ENCODE measurements at places on chromosomes 11 and 22.

DNA sequence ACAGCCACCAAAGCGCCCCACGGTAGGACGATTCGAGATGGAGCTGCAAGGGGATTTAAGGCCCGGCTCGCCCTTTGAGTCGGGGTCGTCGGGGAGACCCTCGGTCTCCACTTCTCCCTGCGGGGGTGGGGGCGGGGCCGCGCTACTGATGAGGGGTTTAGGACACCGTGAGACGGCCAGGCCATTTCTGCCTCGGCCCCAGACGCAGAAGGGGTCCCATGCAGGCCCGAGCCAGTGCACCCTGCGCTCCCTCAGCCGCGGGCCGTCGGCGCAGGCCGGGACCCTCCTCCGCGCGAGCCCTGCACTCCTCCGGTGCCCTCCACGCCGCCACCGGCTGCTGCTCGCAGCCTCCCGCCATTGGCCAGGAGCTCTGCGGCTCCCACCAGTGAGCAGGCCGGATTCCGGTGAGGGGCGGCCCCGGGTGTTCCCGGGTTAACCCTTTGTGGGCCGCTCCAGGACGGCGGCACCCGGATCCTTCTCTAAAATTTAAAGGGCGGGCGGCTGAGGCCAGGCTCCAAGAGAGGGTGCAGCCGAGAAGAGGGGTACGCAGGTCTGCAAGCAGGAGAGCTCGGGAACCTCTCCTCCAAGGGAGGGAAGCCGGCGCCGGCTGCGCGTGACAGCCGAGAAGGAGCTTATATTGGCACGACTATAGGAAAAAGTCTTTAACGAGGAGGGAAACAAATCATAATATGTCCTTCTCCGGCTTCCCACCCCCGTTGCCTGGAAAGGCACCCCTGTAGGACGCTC, 18.0 kb downstream of the CREB3L1 start:
- DNase-seq, result peak; percentile 80

GRCh38 chr11:15275141-15275540, 160.4 kb downstream of the INSC start:
- no peak for DNase-seq

DNA sequence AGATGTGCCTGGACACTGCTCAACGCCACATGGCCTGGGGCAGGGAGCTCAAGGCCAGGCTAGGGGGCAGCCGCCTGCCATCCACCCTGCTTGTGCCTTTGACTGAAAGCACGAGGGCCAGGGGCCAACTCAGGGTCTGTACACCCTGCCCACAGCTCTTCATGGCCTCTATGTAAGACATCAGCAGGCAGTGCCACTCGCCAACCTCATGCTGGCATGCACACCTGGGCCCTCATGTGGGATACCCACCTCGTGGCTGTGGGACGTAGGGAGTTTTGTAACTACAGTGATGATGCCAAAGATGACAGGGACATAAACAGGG, 25.6 kb downstream of the TBX1 start:
- no peak for DNase-seq

DNA sequence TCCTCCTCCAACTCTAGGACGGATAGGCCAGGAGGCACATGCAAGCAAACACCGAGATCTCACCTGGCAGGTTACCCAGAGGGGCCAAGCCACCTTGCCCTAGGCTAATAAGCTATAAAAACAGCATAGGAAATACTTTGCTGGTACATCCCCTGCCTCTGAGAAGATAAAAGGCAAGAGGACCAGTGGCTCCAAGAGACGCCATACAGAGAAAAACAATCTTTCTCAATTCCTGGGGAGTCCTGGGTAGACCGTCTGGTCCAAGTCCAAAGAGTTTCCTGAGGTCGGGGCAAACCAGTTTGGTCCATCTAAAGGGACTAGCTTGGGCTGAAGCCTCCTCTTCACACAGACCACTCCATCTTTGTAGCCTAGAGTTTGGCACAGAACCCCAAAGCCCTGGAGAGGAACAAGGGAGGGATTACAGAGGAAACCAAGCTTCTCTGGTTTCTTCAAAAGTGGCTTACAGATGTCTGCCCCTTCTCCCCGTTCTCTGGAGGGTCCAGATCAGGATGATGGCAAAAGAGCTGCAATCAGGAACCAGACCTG, 40.4 kb downstream of the NUMA1 start:
- DNase-seq, result no peak

DNA sequence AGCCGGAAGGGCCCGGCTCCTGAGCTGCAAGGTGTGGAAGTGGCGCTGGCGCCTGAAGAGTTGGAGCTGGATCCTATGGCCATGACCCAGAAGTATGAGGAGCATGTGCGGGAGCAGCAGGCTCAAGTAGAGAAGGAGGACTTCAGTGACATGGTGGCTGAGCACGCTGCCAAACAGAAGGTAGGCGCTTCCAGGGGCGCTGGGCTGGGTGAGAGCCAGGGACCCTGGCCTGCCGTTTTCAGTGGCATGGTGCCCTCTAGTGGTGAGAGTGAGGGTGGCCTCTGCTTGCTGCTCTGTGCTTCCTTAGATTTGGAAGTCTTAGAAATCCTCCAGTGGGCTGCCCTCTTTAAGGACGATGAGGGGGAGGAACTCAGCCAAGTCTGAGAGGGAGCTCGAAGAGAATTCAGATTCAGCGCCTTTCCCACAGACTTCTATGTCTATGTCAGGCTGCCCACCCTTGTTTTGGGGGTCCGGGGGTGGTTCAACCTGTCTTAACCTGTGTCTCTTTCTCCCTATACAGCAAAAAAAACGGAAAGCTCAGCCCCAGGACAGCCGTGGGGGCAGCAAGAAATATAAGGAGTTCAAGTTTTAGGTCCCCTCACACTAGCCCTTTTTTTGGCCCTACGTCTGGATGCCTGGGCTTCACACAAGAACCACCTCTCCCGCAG, 1.8 kb upstream of the PACS1 start:
- peak; percentile 85 for DNase-seq

DNA sequence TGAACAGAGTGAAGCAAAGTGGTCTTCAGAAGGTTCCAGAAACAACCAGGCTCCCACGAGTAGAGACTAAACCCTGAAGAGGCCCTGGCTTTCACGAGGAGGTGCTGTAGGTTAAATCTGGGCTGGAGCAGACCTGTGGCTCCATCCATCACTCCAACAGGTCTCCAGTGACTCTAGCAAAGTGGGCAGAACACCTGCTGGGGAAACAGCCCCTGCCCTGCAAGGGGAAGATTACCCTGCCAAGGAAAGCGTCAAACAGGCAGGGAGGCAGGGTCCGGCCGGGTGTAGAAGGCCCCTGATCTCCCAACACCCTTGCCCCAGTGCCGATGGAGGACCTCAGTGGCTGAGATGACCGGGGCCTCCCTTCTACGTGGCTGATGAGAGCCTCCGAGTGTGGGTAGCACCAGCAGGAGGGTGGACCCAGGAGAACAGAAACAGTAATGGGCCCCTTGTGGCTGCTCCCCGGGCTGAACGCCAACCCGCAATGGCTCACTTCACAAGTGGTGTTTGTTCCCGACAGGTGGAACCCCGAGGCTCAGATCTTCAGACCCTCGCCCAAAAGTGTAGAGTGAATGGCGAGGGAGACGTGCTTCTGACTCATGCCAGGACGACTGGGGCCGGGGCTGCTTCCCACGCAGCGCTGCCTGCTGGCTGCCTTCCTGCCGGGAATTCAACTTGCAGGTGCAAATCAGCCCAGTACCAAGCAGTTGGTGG, 112.0 kb downstream of the SHANK2 start:
- no peak for DNase-seq

- DNase-seq, result no peak
Measured at GRCh38 chr11:78753297-78753696, 178.6 kb upstream of the NARS2 start.

DNA sequence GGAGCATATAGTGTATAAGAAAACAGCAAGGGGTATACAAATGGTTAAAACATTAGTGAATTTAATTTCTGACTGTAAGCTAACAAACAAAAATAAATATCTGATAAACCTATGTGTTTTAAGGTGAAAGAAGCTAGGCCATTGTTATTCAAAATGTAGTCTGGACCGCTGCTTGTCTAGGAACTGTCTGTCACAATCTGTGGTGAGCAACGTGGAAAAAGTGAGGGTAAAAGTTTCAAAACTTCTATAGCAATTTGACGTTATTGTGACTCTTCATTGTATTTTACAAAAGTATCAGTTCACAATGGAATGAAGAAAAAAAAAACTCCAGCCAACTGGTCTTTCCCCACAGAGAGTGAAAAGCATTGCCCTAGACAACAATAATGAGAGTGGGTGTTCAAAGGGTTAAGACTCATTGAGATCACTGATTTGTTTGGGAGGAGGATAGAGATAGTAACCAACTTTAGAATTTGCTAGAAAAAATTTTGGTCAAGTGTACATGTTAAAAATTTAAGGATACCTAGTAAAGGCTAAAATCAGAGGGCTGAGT, 79.1 kb downstream of the UVRAG start:
- no peak for DNase-seq

- DNase-seq, result no peak
Measured at GRCh38 chr22:47604563-47604962, 842.1 kb downstream of the TBC1D22A start.

DNA sequence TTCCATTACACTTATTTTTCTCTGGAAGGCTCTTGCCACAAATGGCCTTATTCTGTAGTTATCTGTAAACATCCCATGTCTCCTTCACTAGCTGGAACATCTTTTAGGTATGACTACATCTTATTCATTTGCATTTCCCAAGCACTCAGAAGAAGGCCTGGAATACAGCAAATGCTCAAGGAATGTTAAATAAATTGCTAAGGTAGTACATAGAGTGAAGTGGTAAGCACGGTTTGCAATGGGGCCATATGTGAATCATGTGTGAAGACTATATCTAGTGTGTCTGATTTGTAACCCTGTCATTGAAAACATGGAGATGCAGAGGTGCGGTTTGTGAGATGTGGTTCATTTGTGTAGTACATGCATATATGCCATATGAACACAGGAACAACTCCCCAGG, 33.5 kb downstream of the GDPD4 start:
- no peak for DNase-seq

- no peak for DNase-seq
Measured at GRCh38 chr22:44807915-44808690, 55.7 kb downstream of the ARHGAP8 start.

- no peak for DNase-seq
Measured at GRCh38 chr11:72904016-72904415, 89.8 kb downstream of the ATG16L2 start.

- no peak for DNase-seq
Measured at GRCh38 chr11:12838463-12839123, 164.4 kb downstream of the TEAD1 start.

DNA sequence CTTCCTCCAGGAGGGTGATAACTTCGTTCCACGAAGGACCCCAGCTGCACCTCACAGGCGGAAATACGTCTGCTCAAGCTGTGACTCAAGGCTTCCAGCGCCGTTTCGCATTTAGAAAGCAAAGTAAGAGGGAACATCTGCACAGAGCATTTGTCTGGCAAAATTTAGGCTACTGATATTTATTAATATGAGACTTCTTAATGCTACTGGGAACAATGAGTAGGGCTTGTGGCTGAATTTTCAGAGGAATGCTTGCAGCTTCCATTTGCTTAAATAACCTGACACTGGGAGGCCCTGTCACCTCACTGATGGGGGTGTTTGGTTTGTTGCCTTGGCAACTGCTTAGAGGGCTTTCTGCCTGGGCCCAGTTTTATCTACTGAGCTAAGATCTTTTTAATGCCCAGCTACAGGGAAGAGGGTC, 14.7 kb upstream of the ST14 start:
- DNase-seq, result no peak

GRCh38 chr11:32034149-32034548, 56.7 kb upstream of the RCN1 start:
- DNase-seq, result no peak

- no peak for DNase-seq
Measured at GRCh38 chr22:29503811-29504372, 23.9 kb downstream of the NEFH start.

GRCh38 chr11:42913731-42914130, 398.1 kb upstream of the API5 start:
- DNase-seq, result no peak

- DNase-seq, result no peak
Measured at GRCh38 chr11:19719960-19720359, 7.3 kb downstream of the NAV2 start.

Data from stimulated activated CD4-positive, alpha-beta T cell treated with anti-CD3 and anti-CD28 coated beads, Interleukin-2, amount 100 ng/mL, for 24 hours (primary cell).